ENCODE measurements at places on chromosomes 6 and 20. TPM values are rescaled to one million over a fixed set of nuclear protein-coding genes. Genes with fewer than 3 reads are reported as not detected.

The DPPA5 gene
- total RNA-seq = not detected

The HTR1B gene
- total RNA-seq = not detected

The BPIFB2 gene
- not detected for total RNA-seq

The NFKBIE gene
- 9.6 TPM for total RNA-seq

The PARD6B gene
- total RNA-seq = 2.3 TPM

The MYO6 gene
- 6.9 TPM for total RNA-seq

The TMEM74B gene
- not detected for total RNA-seq

The OR2J1 gene
- total RNA-seq = not detected

The SNRPB2 gene
- total RNA-seq = 161 TPM

The COL19A1 gene
- 6.1 TPM for total RNA-seq

The MARCKS gene
- total RNA-seq = 167 TPM

The RAB23 gene
- total RNA-seq = 22.4 TPM

The TMEM151B gene
- 1.2 TPM for total RNA-seq

The NFATC2 gene
- not detected for total RNA-seq

The DNAAF9 gene
- total RNA-seq = 11.0 TPM

The ZKSCAN8 gene
- total RNA-seq = 22.4 TPM

The NR2E1 gene
- 0.13 TPM for total RNA-seq

The PPP2R5D gene
- 70.2 TPM for total RNA-seq

The CGAS gene
- 16.5 TPM for total RNA-seq

The RAB5IF gene
- 125 TPM for total RNA-seq

The LHFPL5 gene
- total RNA-seq = 0.10 TPM

The HLA-DRA gene
- not detected for total RNA-seq

The CST5 gene
- total RNA-seq = not detected

The OSBPL2 gene
- total RNA-seq = 40.2 TPM

The TNNC2 gene
- 0.75 TPM for total RNA-seq

The PXMP4 gene
- total RNA-seq = 8.2 TPM

The ABHD16B gene
- total RNA-seq = not detected

The PHF10 gene
- total RNA-seq = 55.7 TPM

The PKHD1 gene
- total RNA-seq = 0.53 TPM

The PRND gene
- not detected for total RNA-seq

The RARS2 gene
- total RNA-seq = 43.4 TPM

The PPP1R3G gene
- 0.71 TPM for total RNA-seq

The BPIFA1 gene
- total RNA-seq = not detected

The SPDEF gene
- not detected for total RNA-seq

The HAO1 gene
- total RNA-seq = not detected

The ANKEF1 gene
- not detected for total RNA-seq

The MUC21 gene
- not detected for total RNA-seq

The MLN gene
- not detected for total RNA-seq

The ADAM33 gene
- total RNA-seq = not detected

The HLA-DPA1 gene
- not detected for total RNA-seq

The CST3 gene
- 67.6 TPM for total RNA-seq

The OPRL1 gene
- total RNA-seq = 0.43 TPM

All from SJCRH30 (cell line).